ENCODE measurements at places on chromosomes 6 and 20. TPM values are rescaled to one million over a fixed set of nuclear protein-coding genes. Genes with fewer than 3 reads are reported as not detected.

DNA sequence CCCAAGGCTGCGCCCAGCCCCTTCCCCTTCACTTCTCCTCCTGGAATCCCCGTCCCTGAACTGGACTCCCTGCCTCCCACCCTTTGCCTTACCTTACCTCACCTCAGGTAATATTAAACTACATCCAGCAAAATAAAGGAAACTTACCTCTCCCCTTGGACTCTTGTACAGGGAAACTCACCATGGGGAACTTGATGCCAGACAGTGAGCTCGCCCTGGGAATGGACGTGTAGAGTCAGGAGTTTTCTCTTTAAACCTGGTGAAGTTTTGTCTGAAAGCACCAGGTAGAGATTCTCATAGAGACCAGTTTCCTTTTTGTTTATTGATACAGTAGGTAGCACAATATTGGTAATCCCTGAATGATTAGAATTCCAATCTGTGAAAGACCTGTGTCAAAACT, 544 bp upstream of the HLA-C start:
- DNase-seq = no peak

The DUSP15 gene
- total RNA-seq = not detected

DNA sequence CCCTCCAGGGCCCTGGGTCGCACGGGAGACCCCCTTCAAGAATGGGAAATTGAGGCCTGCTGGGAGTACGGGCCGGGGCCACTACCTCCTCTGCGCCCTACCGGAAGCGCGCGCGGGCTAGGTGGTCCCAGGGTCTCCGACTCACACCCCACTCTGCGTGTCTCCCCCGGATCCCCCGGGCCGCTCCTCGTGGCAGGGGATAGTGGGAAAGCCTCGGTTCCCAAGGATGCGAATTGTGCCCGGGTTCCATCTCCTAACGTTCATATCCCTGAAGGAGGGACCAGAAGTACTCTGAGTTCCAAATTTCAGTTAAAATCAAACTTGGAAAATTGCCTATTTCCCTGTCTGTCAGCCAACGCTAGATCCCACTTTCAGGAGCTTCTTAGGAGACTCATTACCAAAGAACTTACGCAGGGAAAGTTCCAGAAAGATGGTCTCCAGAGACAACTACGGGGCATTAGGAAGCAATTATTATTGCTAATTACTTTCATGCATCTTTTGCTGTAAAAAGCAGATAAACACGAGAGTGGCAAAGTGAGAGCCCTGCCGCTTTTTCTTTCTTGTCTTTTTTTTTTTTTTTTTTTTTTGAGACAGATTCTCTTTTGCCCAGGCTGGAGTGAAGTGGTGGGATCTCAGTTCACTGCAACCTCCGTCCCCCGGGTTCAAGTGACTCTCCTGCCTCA, 858 bp downstream of the FAM83D start:
- DNase-seq = no peak

The REM1 gene
- total RNA-seq = 1.3 TPM

The AVP gene
- not detected for total RNA-seq

The DNMT3B gene
- total RNA-seq = 2.4 TPM

Measured in lower leg skin (tissue), 4 donors.